Activated naive CD4-positive, alpha-beta T cell treated with anti-CD3 and anti-CD28 coated beads for 36 hours (primary cell): ENCODE measurements at places on chromosomes 5 and 9. TPM values are rescaled to one million over a fixed set of nuclear protein-coding genes. Genes with fewer than 3 reads are reported as not detected.

The PCDHGA2 gene
- total RNA-seq: not detected

The ARID3C gene
- 0.29 TPM for total RNA-seq

The TRIM7 gene
- 1.6 TPM for total RNA-seq

The BSPRY gene
- total RNA-seq: 7.7 TPM

The IL5 gene
- not detected for total RNA-seq

- no peak for DNase-seq
Measured at GRCh38 chr9:69313175-69313574, 11.8 kb upstream of the ENTREP1 start.

GRCh38 chr9:79377339-79377855 is 194.4 kb upstream of the TLE4 start:
- no peak for DNase-seq

- DNase-seq: no peak
Measured at GRCh38 chr5:57950616-57951228, 468.1 kb upstream of the ACTBL2 start.

DNA sequence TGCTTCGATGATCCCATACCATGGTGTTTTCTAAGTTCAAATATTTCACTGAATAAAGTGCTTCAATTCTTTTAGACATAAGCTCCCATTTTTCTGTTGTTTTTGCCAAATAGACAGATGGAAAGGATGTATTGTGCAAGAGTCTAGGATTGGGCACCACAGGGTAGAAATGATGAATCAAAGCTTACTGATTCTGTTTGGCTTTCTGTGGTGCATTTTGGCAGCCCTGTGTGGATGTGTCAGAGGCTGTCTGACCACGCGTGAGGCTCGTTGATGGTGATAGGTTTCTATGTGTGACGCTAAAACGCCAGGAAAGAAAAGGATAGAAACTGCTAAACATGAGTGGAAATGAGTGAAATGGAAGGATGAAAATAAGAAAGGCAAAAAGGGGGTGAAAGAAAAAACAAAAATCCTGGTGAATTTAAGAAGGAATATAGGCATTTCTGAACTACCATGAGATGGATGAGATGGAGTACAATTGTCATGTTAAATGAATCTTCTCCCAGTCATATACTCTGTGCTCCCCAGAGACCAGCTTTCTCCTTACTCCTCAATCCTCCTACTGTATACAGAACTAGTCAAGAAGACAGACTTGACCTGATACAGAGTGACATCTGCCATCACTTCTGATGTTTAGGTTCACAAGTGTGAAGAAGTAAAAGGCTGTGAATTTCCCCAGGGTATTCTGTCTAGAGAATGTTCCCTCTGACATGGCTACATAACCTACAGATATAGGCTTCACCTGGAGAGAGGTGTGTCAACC is 54.4 kb downstream of the ANKH start:
- peak; percentile 63 for DNase-seq

DNA sequence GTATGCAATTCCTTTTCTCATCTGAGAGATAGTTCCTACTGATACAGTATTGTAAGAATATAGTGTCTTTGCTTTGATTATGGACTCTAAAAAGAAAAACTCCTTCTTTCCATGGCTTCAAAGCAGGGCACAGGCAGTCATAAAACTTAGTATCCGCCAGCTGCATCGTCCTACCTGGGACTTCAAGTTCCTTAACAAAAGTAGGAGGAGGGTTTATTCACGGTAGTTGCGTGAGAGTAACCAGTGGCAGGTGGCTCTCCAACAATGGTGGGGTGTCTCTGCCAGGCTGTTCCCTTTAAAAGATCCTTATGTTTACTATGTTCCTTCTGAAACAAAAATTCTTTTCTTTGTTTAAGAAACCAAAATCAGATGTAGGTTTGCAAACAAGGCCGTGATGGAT is 173.5 kb upstream of the DMAC1 start:
- no peak for DNase-seq

- DNase-seq: no peak
Measured at GRCh38 chr9:82038897-82039296, 50.3 kb downstream of the SPATA31D1 start.
